ENCODE measurements at places on chromosomes 2 and 18.

- DNase-seq, result no peak
Measured at GRCh38 chr2:187442378-187442777, 5.7 kb downstream of the CALCRL start.

- DNase-seq, result no peak
Measured at GRCh38 chr2:182890773-182891378, 24.4 kb upstream of the FRZB start.

GRCh38 chr2:206218156-206218555 lies 56.3 kb upstream of the ZDBF2 start:
- DNase-seq, result no peak

DNA sequence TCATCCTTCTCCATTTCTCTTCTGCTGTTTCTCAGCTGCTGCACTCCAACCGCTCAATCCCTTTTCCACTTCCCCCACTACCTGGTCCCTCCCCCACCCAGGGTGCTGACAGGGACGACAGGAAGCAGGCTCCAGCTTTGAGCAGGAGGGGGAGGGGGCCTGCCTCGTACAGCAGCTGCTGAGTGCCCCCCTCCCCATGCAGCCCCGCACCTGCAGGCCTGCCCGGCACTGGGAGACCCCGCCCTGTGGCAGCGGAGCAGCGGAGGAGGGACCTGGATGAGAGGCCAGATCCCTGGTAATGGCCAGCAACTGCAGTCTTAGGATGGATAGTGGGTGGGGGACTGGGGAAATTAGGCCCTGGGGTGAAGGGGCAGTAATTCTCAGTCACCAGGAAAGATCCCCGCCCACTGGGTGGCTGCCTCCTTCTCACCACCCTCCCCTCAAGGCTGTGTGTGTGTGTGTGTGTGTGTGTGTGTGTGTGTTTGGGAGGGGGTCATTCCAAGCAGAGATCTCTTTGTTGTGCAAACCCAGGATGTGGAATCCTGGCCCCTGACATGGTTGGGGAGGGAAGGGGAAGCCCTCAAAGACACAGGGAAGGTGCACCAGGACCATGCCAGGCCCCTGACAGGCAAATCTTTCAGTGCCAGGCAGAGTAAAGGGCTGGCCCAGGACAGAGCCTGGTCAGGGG lies 6.8 kb upstream of the CRYBA2 start:
- DNase-seq, result no peak

DNA sequence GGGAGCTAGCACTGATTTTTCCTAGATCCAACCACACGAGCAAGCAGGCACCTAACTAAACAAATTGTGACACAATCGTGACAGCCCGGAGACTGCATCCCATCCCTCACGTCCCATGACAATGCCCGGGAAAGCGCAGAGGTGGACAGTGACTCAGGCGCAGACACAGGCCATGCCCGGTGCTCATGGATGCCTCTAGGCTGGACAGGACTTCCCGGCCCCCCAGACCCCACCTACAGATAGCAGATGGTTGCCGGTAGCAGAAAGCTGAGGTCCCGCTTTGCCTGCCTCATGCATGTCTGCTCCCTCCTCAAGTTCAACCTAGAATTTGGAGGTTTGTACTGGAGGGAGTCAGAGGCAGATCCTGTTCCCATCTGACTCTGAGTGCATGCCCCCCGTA lies 81.0 kb downstream of the TPO start:
- no peak for DNase-seq

GRCh38 chr2:50746526-50746925 lies 285.4 kb downstream of the NRXN1 start:
- no peak for DNase-seq

DNA sequence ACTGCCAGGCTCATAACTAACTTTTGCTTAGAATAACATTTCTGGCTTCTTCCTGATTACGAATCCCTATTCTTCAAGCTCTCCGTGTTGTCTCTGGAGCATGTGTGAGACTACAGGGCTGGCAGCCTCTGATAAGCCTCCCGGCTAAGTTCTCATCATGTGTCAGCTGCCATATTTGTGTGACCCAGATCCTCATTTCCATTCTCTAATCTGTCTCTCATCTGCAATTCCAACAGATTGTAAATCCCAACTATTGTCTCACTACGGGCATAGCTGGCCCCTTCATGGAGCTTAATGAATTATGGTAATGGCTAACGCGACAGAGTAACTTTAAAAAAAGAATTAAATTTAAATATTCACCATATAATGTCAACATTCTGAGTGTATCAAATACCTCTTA lies 165.4 kb downstream of the CMPK2 start:
- no peak for DNase-seq

GRCh38 chr2:38176619-38177021 lies 100.7 kb upstream of the CYP1B1 start:
- no peak for DNase-seq

- no peak for DNase-seq
Measured at GRCh38 chr18:61893971-61894750, 1.4 kb upstream of the RNF152 start.

DNA sequence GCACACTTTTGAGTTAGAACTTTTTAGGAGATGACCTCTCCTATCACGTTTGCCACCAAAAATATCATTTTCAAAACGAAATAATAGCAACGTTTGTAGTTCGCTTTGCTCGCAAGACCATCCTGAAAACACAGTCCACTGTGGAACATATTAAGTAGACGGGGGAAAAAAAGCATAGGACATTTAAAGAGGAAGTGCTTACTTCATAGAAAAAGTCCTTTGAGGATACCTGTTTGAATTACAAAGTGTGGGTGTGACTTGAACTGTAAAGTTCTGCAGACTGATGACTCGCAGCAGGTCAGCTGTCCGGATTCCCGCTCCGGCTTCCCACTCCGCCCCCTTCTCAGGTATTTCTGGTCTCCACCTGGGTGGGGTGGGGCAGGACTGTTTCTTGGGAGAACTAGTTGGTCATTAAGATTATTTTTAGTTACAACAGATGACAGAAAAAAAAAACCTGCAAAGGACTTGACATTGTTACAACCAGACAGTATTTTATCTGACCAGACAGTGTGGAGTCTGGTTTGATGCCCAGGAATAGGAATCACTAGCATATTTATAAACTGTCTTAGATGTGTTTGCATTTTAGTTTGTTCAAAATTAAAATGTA lies 13.3 kb downstream of the CNOT11 start:
- no peak for DNase-seq

DNA sequence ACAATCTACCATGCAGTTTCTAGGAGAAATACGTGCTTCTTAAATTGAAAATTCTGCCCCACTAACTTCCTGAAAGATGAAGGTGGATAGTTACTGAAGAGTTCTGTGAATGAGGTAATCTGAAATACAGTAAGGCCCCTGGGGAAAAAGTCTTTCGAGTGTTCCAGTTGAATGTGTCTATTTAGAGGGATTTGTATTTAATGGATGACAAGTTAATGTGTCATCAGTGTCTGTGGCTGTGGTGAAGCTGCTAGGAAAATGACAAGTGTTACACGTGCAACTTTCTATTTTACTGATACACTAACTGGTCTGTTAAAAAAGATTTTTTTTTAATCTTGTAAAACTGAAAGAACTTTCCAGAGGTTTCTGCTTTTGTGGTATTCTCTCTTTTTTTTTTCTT lies 384.6 kb downstream of the STK39 start:
- no peak for DNase-seq

DNA sequence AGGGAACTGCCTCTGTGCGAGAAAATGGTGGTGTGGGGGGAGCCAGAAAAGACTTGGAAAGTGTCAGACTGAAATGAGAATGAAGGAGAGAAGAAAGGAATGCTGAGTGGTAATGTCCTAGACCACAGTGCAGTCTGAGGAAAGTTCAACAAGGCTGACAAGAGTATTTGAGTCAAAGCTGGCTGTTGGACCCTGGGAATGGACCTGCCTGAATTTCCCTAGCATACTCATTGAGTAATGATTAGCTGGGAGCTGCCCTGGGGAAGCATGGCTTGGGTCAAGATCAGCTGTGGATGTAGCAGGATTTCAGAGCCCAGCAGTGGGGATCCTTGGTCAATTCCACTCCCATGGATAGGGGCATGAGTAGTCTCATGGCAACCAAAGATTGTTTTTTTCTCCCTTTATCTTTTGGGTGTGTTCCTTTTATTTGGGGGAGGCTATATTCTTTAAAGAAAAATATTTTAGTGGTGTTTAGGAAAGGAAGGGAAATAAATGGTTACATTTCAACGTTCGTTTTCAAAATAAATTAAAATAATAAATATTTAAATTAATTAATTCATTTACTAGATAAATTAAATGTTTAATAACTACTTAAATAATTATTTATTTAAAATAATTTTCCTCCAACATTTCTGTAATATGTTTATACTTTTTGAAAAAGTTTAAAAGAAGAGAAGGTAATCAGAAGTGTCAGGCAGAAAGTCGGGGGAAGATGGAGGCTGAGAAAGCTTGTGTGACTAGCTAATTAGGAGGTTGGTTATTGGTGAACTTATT lies 15.9 kb upstream of the LHCGR start:
- no peak for DNase-seq

GRCh38 chr2:203790134-203790852 lies 77.3 kb upstream of the CTLA4 start:
- no peak for DNase-seq

GRCh38 chr2:219271021-219271420 lies 8.1 kb upstream of the DNAJB2 start:
- no peak for DNase-seq

DNA sequence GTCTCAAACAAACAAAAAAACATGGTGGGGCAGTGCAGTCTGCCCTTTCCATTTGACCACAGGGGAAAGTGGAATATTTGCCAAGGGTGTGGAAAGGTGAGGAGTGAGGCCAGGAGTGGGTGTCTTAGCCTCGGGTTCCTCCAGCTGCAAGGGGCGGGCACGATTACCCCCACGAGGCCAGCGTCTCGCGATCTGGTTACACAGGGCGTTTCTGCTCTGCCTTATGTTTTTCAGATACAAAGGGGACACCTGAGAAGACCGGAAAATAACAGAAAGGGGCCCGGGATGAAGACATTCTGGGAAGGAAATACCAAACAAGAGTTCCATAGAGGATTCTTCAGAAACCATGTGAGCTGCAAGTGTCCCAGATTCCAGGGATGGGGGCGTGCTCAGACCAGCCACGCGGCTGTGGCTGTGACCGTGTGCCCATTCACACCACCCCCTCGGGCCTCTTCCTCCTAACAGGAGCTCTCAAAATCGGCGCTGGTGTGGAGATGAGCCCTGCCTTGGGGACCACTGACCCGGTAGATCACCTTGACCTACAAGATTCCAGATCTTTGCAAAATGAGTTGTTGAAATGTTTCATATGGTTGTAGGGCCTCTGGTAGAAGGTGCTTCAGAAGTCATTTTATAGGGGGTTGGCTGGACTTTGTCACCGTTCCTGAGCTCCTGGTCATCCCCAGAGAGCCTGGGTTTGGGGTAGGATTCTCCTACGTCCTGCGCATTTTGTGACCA lies 34.2 kb downstream of the FAM178B start:
- DNase-seq, result no peak

- no peak for DNase-seq
Measured at GRCh38 chr2:37191253-37191652, 2.8 kb upstream of the SULT6B1 start.

- no peak for DNase-seq
Measured at GRCh38 chr2:219901155-219901554, 273.7 kb downstream of the SLC4A3 start.

GRCh38 chr2:26281226-26281625 lies 36.5 kb downstream of the HADHB start:
- DNase-seq, result no peak

DNA sequence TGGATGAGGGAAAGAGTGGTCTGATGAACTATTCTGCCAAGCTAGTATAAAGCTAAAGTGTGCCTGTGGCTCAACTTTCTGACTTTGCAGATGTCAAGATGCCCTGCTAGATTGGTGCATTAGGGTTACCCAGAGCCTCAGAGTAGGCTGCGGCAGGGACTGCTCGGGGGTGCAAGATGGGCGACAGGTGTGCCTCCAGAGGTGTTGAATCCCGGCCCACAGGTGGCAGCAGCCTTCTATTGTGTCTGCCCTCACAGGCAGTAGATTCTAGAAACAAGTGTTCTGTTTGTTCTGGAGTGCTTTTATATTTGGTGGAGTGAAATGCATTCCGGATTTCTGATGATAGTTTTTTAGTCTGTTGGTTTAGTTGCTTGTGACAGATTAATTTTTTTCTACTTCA lies 131.6 kb upstream of the IL1R2 start:
- DNase-seq, result no peak

DNA sequence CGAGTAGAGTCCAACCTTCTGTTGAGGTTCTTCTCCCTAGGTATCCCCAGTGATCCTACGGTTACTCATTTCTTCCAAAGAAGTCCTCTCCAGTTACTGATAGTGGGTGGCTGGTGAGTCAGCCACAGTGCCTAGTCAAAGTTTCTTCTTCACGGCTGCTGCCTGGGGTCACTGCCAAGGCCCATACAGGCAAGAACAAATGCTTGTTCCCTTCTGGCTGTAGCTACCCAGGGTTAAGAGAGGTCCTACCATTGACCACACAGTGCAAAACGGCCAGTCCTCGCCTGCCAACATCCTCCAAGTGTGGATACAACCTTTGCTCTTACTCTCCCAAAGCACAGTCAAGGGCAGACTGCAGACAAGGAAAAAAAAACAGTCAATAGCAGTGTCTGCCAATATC lies 2.9 kb upstream of the PTPN4 start:
- no peak for DNase-seq

- DNase-seq, result no peak
Measured at GRCh38 chr2:136487421-136487820, 277.9 kb upstream of the THSD7B start.

DNA sequence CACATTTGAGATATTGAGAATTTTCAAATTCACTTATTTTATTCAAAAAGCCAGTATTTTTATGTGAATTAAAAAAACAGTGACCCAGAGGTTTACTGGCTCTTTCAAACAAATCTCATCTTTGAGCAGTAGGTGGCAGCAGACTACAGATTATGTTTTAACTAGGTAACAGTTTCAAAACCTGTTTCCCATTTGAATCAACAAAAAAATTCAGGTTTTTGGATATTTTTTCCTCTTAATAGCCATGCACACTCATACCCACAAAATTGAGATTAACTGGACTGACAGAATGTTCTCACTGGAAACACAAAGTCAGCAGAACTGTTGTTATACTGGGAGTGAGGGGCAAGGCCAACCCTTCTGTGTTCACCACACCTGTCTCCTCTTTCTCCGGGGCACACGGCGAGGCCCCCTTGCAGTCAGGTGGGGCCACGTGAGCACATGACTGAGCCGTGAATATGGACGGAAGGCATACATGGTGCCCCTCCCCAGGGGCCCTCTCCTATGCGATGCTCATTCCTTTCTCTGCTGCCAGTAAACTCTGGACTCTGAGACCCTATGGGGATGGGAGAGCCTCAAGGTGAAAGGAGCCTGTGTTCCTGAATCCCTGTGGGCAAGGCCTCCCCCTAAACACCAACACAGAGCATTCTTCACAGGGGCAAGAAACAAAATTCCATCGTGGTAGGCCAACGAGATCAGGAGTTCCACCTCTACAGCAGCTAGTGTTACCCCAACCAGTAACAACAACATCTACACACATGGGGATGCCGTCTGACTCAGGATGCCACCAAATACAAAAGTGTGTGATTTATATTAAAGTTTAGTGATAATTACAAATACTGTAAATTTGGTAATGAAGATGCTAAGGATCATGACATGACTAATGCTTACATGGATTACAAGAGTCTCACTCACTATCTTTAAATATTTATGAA lies 80.4 kb downstream of the LPIN2 start:
- DNase-seq, result no peak

All from stimulated activated CD8-positive, alpha-beta memory T cell treated with anti-CD3 and anti-CD28 coated beads, Interleukin-4, amount 100 ng/mL, for 1 hour (primary cell).